ENCODE measurements at places on chromosomes 3 and 15.
A peak's percentile ranks its signal among the peaks of the same experiment; 100 is the strongest.

DNA sequence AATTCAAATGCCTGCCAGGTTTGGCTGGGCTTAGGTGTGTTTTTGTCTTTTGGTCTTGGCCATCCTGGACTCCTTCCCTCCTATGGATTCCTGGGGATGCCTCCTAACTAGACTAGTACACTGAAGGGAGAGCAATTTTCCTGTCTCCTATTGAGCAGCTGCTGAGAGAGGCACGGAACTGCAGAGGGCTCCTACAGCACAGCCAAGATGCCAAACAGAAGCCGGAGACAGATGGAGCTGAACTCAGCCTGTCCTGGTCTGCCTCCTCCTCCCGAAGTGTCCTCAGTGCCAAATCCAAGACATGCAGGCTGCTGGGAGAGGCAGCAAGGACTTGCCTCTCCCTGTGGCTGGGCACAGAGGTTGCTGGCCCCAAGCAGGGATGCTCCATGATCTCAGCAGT, 256.6 kb upstream of the PROK2 start:
- DNase-seq: no peak

DNA sequence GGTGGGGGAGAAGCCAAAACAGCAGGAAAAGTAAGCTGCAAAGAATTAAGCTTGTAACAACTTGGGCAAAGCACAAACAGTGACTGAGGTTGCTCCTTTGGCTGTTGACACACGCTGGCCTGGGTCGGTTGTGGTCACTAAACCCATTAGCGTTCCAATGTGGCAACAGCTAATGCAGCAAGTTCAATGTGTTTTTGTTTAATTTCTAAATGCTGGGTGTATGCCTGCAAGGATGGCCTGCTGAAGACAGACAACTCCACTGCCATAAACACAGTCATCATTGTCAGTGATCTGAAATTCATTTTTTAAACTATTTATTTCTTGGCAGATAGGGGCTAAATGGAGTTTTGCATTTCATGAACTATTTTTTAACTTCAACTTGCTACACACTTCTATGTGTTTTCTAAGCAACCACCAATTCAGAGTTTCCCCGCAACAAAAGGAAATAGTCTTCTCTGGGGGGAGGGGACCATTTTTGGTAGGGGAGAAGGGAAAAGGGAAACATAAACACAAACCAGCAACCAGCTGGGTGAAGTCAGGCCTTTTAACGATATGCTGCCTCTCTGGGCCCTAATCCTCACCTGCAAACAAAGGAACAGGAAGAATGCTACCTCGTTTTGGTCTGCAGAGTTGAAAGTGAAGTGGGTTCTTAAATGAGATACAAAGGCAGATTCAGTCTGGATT, 34.8 kb upstream of the WNT5A start:
- peak; percentile 39 for DNase-seq

GRCh38 chr3:10339376-10339955, 18.6 kb upstream of the SEC13 start:
- DNase-seq: no peak

GRCh38 chr3:96996009-96996408, 181.6 kb downstream of the EPHA6 start:
- DNase-seq: no peak

DNA sequence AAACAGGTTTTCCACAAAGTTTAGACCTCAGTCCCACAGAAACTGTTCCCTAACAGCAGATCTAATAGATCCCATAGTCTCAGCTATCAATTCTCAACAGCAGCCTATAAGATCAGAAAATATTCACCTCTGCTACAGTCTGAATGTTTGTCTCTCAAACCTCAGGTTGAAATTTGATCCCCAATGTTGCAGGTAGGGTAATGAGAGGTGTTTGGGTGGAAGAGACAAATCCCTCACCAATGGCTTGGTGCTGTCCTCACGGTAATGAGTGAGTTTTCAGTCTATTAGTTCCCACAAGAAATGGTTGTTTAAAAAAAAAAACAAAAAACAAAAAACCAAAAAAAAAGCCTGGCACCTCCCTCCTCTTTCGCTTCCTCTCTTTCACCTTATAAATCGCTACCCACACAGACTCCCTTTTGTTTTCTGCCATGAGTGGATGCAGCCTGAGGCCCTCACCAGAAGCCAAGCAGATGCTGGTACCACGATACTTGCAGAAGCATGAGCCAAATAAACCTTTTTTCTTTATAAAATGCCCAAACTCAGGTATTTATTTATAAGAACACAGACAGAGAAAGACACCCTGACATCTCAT, 14.2 kb downstream of the ZNF280D start:
- no peak for DNase-seq

All from lower leg skin (tissue), 4 donors.